ENCODE measurements at places on chromosomes 6 and 20.

GRCh38 chr6:43493230-43493629, 15.9 kb downstream of the TJAP1 start:
- no peak for DNase-seq

DNA sequence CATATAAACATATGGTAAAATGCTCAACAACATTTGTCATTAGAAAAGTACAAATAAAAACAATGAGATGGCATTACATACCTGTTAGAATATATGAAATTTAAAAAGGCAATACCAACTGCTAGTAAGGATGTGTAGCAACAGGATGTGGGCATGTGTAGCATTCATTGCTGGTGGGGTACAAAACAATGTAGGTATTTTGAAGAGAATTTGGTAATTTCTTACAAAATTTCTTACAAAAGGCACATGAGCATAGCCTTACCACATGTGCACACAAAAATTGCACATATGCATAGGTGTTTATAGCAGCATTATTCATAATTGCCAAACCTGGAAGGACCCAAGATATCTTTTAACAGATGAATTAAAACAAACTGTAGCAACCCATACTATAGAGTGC, 1355.1 kb upstream of the CITED2 start:
- DNase-seq, result no peak

DNA sequence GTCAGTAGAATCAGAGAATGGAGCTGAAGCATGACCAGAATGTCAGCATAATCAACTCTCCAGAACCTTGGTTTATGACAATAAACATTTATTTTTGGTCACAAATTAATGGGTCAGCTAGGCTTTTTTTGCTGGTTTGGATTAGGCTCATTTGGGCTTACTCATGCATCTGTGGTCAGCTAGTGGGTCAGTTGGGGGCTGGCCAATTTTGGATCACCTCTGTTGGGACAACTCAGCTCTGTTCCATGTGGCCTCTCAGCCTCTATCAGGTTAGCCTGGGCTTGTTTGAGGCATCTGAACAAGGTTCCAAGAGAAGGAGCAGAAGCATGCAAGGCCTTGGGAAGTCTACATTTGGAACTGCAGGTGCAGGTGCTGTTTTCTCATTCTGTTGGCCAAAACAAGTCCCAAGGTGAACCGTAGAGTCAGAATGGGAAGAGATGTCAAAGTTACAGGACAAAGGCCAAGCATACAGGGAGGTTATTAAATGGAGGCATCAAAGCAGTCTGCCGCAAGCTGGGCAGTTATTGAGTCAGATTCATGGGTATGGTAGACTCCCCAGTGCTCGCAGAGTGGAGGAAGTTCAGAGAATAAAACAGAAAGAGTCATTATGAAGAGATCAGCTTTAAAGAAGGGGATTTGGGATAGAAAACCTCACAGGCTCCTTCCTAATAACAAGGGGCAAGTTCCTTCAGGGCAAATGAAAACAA, 173.0 kb downstream of the PLCB4 start:
- peak; percentile 4 for DNase-seq

DNA sequence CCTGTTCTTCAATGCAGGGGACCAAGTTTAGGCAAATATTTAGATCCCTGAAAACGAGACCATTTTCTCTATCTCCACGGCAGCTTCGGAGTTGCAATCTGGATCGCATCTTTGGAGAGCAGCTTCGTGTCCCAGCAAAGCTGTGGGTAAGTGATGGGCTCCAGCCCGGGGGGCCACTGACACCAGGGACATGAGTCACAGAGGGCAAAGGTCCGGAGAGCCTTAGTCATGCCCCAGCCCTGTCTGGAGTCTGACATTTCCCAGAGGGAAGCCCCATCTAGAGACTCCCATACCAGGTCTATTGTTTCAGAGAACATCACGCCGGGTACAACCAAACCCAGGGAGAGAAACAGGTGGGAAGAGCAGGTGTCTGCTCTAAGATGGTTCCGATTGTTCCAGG, 95.9 kb downstream of the NFATC2 start:
- DNase-seq, result peak; percentile 81

DNA sequence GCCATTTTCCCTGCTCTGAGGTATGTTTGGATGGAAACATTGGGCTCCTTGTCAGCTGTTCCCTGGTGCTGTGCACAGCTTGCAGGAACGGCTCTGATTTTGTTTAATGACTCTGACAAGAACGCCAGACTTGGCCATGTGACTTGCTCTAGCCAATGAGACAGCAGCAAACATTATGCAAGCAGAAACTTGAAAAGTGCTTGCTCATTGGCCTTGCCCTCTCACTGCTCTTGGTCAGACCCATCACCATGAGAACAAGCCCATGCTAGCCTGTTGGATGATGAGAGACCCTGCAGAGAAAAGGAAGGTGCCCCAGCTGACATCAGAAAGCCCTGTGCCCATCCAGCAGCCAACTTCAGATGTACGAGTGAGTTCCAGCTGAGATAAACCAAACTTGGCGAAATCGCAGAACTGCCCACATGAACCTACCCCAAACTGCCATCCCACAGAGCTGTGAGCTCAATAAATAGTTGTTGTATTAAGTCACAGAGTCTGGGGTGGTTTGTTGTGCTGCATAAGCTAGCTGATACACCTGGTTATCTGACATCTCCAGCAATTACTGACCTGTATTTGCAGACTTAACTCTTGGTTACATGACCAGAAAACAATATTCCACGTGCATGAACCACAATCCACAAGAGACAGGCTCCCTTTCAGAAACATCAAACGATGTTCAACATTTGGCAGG, 96.9 kb downstream of the JPH2 start:
- DNase-seq, result peak; percentile 68

DNA sequence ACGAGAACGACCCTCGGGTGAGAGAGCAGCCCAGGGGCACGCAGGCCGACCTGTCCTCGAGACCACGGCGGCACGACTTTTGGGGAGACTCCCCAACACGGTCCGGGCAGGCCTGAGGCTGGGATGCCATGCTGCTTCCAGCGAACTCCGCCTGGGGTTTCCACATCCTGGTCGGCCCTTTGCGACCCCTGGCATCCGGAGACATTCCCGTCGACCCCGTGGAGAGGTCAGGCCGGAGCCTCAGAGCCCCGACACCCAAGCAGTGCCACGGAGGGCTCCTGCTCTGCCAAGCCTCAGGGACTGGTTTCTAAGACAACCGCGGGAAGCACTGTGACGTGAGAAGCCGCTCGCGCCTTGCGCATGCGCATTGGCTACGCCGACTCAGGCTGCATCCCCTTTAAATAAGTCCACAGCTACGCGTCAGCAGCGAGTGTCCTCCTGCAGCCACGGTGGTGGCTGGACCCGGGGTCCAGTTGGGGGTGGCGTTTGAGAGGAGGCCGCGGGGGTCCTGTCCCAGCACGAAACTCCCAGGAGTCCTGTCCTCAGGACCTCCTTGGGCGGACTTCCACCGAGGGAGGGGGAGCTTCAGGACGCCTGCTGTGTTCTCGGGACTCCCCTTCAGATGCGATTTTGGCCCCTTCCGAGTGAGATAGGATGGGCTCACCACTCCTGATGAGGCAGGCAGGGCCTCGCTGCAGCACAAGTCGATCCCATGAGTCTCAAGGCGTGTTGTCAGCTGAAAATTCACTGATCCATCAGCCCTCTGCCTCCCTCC, 1089.3 kb upstream of the DEFB115 start:
- no peak for DNase-seq

DNA sequence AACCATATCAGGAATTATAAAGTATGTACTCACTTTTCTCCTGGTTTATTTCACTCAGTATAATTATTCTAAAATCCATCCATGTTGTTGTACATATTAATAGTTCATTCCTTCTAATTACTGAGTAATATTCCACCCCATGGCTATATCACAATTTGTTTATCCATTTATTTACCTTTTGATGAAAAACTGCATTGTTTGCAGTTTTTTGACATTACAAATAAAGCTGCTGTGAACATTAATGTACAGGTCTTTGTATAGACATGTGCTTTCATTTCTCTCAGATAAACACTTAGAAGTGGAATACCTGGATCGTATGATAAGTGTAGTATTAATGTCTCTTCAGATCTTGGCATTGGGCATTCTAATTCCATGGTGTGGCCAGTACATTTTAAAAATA, 4.2 kb downstream of the SLC17A3 start:
- DNase-seq, result no peak

DNA sequence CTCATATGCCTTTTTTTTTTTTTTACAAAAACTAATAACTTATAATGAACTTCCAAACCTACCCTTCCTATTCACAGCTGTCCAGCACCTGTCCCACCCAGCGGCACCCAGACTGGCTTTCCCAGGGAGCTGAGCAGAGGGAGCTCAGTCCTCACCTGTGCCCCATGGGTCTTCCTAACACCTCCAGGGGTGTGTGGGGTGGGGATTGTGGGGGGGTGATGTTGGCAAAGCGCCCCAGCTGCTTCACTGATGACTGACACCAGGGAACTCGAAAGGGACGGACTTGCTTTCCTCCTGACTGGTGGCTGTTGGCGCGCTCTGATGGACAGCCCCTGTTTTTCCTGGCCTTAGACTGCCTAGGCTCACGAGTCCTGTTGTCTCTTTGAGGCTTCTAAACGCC, 14.2 kb upstream of the SYNJ2 start:
- DNase-seq, result no peak

GRCh38 chr6:88006557-88006956, 41.1 kb upstream of the SPACA1 start:
- DNase-seq, result no peak

GRCh38 chr6:106102034-106102433, 15.9 kb downstream of the PRDM1 start:
- DNase-seq, result no peak

GRCh38 chr20:59577037-59577808, 27.1 kb upstream of the PHACTR3 start:
- DNase-seq, result no peak

- DNase-seq, result no peak
Measured at GRCh38 chr6:75149696-75150095, 56.2 kb downstream of the COL12A1 start.

- DNase-seq, result no peak
Measured at GRCh38 chr6:143529095-143529494, 17.6 kb upstream of the FUCA2 start.

GRCh38 chr6:46376562-46377061, 114.6 kb downstream of the RCAN2 start:
- DNase-seq, result no peak

- no peak for DNase-seq
Measured at GRCh38 chr20:34751453-34751852, 47.3 kb downstream of the TP53INP2 start.

GRCh38 chr20:17343656-17344452, 117.0 kb downstream of the PCSK2 start:
- no peak for DNase-seq

- DNase-seq, result peak; percentile 89
Measured at GRCh38 chr6:40936818-40937251, 102.2 kb downstream of the UNC5CL start.

All from amniotic epithelial cell (primary cell).